ENCODE measurements at places on chromosomes 6 and 20. TPM values are rescaled to one million over a fixed set of nuclear protein-coding genes. Genes with fewer than 3 reads are reported as not detected.

The RCAN2 gene
- polyA plus RNA-seq = 80.3 TPM

The RAE1 gene
- polyA plus RNA-seq = 46.4 TPM

The GINS1 gene
- 13.4 TPM for polyA plus RNA-seq

The TRIM40 gene
- 0.19 TPM for polyA plus RNA-seq

The SIGLEC1 gene
- polyA plus RNA-seq = 0.71 TPM

The RBCK1 gene
- 75.8 TPM for polyA plus RNA-seq

The FOXQ1 gene
- polyA plus RNA-seq = 9.4 TPM

The GCNT2 gene
- polyA plus RNA-seq = 9.5 TPM

The SIRPG gene
- not detected for polyA plus RNA-seq

The GCLC gene
- polyA plus RNA-seq = 32.1 TPM

The WFDC5 gene
- 0.57 TPM for polyA plus RNA-seq

The ZNF391 gene
- 9.3 TPM for polyA plus RNA-seq

The PDCD2 gene
- 69.2 TPM for polyA plus RNA-seq

The MYCT1 gene
- polyA plus RNA-seq = 6.2 TPM

The SRMS gene
- polyA plus RNA-seq = 0.42 TPM

The PPIL4 gene
- polyA plus RNA-seq = 37.3 TPM

The UNC5CL gene
- polyA plus RNA-seq = 1.4 TPM

The IFNGR1 gene
- 82.8 TPM for polyA plus RNA-seq

The MAP7 gene
- 14.3 TPM for polyA plus RNA-seq

The KATNA1 gene
- polyA plus RNA-seq = 15.0 TPM

The FAM209B gene
- polyA plus RNA-seq = not detected

The PGBD1 gene
- polyA plus RNA-seq = 15.7 TPM

The ARMC2 gene
- 18.5 TPM for polyA plus RNA-seq

The GSTA2 gene
- not detected for polyA plus RNA-seq

The HTR1E gene
- 1.7 TPM for polyA plus RNA-seq

The RHAG gene
- polyA plus RNA-seq = 0.27 TPM

The C6orf132 gene
- polyA plus RNA-seq = 0.23 TPM

The ADGRF1 gene
- 0.39 TPM for polyA plus RNA-seq

The JPH2 gene
- polyA plus RNA-seq = 1.6 TPM

The NEU1 gene
- 23.6 TPM for polyA plus RNA-seq

The RPS6KA2 gene
- polyA plus RNA-seq = 33.3 TPM

The CPNE5 gene
- 88.4 TPM for polyA plus RNA-seq

The ATP5F1E gene
- 252 TPM for polyA plus RNA-seq

The GRM1 gene
- 6.7 TPM for polyA plus RNA-seq

The MAPK13 gene
- polyA plus RNA-seq = 5.9 TPM

The GPLD1 gene
- 8.1 TPM for polyA plus RNA-seq

The CBLN4 gene
- polyA plus RNA-seq = 25.9 TPM

The POPDC3 gene
- polyA plus RNA-seq = 4.9 TPM

The FRMD1 gene
- 0.56 TPM for polyA plus RNA-seq

The ANKRD66 gene
- 1.9 TPM for polyA plus RNA-seq

The GSTA1 gene
- 0.43 TPM for polyA plus RNA-seq

The MYLK2 gene
- 5.1 TPM for polyA plus RNA-seq

Data from spinal cord (tissue), 10 donors.